ENCODE measurements at places on chromosomes 6 and 20. TPM values are rescaled to one million over a fixed set of nuclear protein-coding genes. Genes with fewer than 3 reads are reported as not detected.

Gene RCAN2
- total RNA-seq, result 3.6 TPM

Gene MCCD1
- not detected for total RNA-seq

DNA sequence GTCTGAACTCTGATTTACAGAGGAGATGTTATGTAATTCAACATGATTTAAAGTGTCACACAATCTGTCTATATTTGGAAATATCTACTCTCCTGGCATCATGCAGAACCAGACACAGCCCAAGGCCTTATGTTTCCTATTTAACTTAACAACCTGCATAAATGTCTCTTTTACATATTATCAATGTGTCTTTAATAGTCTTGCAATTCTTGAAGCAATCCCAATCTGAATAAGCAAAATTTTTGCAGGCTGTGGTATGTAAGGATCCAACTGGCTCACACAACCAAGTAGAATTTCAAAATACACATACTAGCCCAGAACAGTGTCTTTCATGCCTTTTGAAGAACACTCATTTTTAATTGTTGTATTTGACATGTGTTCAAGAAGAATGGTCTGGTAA lies 443.2 kb downstream of the MAFB start:
- DNase-seq, result no peak

DNA sequence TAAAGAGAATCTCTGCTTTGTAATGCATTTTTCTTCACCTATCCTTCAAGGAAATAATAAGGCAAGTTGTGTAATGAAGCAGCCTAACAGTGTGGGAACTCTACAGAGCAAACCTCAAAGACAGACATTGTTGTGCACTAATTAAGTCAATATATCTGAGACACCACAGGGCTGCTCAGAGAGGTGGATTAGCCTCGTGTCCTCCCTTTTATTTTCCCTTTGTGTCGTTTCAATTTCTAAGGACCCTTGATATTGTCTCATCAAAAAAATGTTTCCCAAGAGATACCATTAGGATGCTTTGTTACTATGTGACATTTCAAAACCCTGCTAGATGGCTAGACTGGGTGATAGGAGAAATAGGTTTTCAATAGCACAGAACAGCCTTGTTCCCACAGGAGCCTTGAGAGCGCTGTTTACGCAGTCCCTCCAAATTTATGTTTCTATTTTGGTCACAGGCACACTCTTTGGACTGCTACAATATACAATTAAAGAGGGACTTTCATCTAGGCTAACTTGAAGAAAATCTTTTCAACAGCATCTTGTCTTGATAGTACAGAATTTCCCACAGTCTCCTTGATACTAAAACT lies 23.1 kb downstream of the UBE3D start:
- DNase-seq, result no peak

Gene OVOL2
- total RNA-seq, result not detected

Gene RNF144B
- 0.59 TPM for total RNA-seq

Gene ZBTB22
- total RNA-seq, result 23.0 TPM

DNA sequence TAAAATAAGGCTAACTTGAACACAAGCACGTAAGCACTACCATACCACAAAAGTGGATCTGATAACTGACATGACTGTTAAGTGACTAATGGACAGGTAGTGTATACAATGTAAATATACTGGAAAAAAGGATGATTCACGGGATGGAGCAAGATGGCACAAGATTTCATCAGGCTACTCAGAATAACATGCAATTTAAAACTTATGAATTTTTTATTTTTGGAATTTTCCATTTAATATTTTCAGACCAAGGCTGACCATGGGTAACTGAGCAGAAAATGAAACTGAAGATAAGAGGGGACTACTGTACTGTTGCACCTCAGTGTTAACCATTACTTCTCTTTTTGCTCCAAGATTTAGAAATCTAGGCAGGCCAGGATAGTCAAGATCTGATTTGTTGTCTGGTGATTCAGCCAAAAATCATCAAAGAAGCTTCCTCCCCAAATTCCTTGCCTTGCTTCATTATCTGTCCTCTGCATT lies 45.4 kb downstream of the TPBG start:
- no peak for DNase-seq

Gene IMPG1
- not detected for total RNA-seq

GRCh38 chr6:117933471-117933870 lies 26.4 kb downstream of the SLC35F1 start:
- DNase-seq, result no peak
